Stimulated activated CD4-positive, alpha-beta T cell treated with anti-CD3 and anti-CD28 coated beads, Interleukin-2, amount 100 ng/mL, for 48 hours (primary cell): ENCODE measurements at places on chromosomes 7 and 10.

GRCh38 chr7:114889646-114890285, 32.1 kb upstream of the MDFIC start:
- no peak for DNase-seq

DNA sequence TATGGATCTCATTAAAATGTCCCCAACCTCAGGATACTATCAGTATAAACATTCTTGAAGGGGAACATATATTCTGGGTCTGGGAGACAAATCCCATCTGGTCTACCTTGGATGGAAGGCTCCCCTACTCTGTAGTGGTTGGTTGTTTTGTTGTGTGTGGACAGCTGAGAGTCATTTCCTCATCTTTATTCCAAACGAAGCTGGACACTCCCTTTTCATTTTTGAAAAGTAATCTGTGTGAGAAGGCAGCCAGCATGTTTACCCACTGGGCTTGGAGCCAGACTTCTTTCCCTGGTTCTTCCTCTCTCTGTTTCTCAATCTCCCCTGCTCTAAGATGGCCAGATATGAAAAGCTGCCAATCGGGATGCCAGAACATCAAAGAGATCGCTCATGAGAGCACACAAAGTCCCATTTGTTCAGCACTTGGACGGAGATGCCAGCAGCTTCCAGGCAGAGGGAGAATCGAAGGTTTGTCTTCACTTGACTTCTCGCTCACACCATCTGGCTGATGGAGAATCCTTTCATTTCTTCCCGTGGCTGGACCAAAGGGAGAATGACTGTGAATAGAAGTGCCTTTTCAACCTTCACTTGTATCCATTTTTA, 108.1 kb upstream of the AGR3 start:
- DNase-seq, result no peak

- no peak for DNase-seq
Observed at GRCh38 chr10:73117976-73118743, 7.9 kb downstream of the NUDT13 start.

DNA sequence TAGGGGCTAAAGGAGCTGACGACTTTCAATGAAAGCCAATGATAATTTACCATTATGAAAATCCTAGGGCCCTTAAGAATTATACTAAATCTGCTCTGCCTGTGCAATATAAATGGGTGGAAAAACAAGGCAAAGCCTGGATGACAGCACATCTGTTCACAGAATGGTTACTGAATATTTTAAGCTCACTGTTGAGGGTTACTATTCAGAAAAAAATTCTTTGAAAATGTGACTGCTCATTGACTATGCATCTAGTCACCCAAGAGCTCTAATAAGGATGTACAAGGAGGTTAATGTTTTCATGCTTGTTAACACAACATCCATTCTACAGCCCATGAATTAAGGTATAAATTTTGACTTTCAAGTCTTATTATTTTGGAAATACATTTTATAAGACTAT, 8.9 kb downstream of the DKK1 start:
- no peak for DNase-seq

- DNase-seq, result no peak
Observed at GRCh38 chr7:150972023-150972468, 6.1 kb downstream of the KCNH2 start.

DNA sequence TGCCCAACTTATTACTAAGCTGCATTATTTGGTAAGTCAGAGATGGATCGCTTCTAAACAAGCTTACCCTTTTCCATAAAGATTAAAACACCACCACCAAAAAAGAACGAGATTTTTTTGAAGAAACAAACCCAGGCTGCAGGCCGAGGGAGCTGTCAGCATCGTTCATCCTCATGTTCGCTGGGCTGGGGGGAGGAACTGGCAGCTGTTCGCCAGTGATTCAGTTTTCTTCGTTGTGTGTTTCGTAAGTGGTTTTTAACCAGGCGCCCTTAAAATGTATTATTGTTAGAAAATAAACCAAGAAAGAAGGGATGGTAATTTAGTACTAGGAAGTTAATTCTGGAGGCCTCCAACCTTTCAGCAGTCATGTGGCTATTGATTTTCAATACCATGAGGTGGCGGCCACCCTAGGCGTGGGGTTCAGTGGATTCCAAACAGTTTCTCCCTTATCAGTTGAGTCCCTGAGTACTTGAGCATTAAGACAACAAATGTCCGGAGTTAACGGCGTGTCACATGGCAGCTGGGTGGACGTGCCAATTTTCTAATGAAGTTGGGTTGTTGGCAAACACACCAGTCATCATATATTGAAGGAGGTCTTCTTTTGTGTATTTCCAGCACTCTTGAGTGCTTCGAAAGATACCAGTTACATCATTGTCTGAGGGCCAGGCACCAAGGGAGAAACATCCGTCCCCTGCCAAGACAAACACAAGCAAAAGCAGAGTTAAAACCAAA, 173.2 kb downstream of the EBF3 start:
- no peak for DNase-seq

GRCh38 chr7:98923512-98923911, 45.2 kb downstream of the TRRAP start:
- no peak for DNase-seq

GRCh38 chr7:139650429-139651100, 127.1 kb downstream of the CLEC2L start:
- no peak for DNase-seq

GRCh38 chr7:94975336-94975735, 67.9 kb downstream of the PPP1R9A start:
- DNase-seq, result no peak

GRCh38 chr10:127877116-127877515, 15.6 kb downstream of the CLRN3 start:
- DNase-seq, result no peak

GRCh38 chr10:9193120-9193519, 1138.6 kb downstream of the GATA3 start:
- no peak for DNase-seq

DNA sequence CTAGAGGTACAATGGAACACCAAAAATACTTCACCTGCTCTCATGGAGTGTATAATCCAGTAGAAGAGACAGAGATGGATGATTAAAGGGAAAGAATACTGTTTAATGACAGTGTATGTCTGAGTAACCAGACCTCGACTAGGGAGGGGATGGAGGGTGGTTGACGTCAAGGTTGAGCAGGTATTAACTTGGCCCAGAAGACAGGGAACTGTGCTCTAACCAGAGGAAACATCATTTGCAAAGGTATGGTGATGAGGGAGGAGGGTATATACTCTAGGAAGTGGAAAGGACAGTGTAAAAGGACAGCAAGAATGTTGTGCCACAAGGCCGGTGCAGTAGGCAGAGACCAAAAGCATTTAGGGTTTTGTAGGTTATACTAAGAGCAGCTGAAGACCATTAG, 2.9 kb downstream of the MIOS start:
- DNase-seq, result no peak

- DNase-seq, result no peak
Observed at GRCh38 chr10:132356621-132357195, 24.7 kb downstream of the LRRC27 start.

DNA sequence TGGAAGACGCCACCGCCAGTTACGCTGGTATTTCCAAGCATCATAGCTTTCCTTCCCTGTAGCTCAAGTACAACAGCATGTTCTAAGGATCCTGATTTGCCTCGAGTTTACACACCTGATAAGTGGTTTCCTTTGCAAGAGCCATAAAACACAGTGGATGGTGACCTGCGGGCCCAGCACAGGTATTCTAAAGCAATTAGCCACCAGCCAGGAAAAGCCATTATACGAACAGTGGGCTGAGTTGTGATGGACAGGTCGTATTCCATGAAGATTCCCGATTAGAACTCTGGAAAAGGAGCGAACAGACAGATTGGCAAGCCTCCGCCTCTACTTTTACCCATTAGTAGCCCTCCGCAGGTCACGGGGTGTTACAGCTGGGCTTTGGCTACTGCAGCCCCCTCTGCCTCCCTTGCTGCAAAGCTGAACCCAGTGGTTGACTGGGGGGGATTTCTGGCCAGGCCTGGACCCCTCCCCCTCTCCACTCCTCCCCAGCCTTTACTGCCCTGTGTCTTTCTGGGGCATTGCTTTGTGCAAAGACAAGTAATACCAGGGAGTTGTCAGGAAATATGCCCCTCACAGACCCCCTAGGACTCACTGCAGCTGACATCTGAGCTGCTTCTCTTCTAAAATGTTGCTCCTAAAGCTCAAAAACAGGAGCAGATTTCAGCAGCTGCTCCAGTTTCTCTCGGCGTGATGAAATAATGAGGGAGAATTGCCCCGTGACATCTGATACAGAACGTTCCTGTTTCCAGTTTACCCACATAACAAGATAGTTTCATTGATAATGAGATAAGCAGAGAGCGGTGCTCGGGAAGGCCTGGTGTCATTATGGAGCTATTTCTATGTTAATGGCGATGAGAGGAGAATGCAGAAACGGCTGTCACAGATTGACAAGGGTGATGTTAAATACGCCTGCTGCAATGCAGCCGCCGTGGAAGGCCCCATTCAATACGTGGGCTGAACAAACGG, 214.4 kb downstream of the CCSER2 start:
- no peak for DNase-seq

GRCh38 chr10:19652750-19653149, 163.5 kb upstream of the PLXDC2 start:
- DNase-seq, result no peak

DNA sequence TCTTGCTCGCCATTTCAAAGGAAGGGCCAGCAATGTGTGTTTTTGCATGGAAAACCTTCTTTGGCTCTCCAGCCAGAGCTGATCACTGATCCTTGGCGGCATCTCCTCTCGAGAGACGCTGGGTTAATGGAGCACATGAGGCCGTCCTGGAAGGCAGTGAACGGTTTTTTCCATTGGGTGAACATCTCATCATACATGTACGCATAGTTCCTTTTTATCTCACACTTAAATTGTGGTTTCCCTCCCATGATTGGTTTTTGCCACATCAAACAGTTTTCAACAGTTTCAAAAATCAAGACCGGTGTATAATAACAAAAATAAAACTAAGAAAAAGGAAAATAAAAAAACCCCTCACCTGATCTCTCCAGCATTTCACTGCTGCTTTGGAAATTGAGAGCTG, 276.4 kb downstream of the TCF7L2 start:
- DNase-seq, result no peak

- DNase-seq, result no peak
Observed at GRCh38 chr7:87216701-87217508, 2.6 kb downstream of the TMEM243 start.

- DNase-seq, result no peak
Observed at GRCh38 chr7:70694434-70694970, 437.4 kb upstream of the GALNT17 start.

- DNase-seq, result no peak
Observed at GRCh38 chr10:98332623-98333269, 64.8 kb upstream of the LOXL4 start.
